ENCODE measurements at places on chromosomes 12 and 14.

- no peak for DNase-seq
Observed at GRCh38 chr12:94038605-94039004, 109.8 kb upstream of the PLXNC1 start.

- no peak for DNase-seq
Observed at GRCh38 chr14:69629225-69630127, 18.1 kb downstream of the SUSD6 start.

DNA sequence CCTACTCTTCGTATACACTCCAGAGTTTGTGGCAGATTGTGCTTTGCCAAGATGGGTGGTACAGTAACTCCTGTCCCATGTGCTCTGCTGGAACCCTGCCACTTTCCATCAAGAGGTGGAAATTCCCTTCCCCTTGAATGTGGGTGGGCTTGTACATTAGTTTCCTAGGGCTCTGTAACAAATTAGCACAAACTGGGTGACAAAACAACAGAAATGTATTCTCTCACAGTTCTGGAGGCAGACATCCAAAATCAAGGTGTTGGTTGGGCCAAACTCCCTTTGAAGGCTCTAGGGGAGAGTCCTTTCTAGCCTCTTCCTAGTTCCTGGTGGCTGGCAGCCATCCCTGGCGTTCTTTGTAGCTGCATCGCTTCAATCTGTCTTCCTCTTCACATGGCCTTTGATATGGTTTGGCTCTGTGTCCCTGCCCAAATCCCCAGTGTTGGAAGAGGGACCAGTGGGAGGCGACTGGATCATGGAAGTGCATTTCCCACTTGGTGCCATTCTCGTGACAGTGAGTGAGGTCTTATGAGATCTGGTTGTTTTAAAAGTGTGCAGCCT lies 117.5 kb downstream of the VRK1 start:
- no peak for DNase-seq

DNA sequence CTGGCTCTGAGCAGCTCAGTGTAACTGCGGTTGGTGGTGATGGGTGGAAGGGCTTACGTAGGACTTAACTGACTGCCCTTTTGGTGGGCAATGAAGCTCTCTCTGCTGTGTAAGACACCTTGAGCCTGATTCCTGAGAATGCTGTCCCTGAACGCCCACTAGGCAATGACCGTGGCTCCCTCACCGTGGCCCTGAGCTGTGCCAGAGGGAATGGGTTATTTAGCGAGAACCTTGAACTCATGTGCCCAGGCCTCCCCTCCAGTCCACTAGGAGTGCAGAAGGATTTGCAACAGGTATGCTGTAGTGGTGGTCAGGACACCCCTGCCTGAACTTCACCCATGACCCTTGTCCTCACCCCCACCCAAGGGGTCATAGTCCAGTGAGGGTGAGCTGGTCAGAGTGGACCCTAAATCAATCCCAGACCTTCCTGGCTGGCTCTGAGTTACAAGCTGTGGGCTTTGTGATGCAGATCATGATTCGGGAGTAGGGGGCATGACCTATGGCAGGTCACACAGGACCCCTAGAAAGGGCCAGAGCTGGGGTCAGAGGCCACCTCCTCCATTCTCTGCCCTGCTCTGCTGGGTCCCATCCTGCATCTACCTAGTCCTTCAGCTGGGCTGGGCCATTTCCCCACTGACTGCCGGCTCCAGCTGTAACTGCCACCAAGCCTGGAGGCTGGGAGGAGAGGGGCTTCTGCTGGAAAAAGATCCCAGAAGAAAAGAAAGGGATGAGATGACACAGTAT lies 14.5 kb upstream of the ANKRD33 start:
- no peak for DNase-seq

- no peak for DNase-seq
Observed at GRCh38 chr12:48812389-48812788, 5.9 kb upstream of the CACNB3 start.

- no peak for DNase-seq
Observed at GRCh38 chr14:79404874-79405511, 806.3 kb downstream of the DIO2 start.

DNA sequence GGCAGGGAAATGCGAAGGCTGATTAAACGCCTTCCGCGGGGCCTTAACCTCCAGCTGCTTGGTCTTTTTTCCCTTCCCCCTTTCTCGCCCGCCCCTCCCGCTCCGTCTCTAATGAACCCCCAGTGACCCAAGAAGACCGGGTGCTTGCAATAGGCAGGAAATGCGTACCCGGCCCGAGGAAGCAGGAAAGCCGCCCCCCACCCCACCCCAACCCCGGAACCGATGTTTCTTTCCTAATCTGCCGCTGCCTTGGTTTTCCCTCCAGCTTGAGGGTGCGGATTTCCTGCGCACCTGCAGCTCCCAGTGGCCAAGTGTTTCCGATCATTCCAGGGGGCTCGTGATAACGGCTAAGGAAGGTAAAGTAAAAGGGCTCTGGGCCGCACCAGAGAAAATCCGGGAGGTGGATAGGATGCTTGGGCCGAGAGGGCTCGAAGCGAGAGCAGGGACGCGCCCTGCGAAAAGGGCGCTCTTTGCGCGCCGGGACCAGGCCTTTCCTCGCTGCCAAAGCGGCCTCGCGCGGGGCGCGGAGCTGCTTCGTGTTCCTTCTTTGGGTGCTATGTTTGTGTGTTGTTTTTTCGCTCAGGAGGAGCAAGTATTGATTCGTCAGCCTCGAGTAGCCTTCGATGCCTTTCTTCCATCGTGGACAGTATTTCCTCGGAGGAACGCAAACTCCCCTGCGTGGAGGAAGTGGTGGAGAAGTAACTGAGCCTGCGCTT lies 983 bp downstream of the MYF6 start:
- DNase-seq, result peak; percentile 70

DNA sequence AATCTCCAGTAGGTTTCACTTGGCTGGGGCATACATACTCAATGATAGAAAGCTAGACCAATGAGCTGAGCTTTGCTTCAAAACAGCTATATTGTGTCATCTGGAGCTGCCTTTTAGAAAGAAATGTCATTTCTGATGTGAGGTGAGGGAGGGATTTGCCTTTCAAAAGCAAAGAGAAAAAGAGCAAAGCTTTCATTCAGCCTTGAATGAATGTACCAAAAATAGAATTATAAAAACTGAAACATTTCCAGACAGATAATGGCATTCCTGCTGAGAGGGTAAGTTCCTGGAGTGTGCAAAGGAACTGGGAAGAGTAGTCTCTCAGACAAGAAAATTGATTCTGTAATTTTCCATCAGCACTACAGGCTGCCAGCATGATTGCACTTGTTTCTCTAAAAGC lies 710.0 kb downstream of the LRFN5 start:
- DNase-seq, result no peak

- no peak for DNase-seq
Observed at GRCh38 chr12:10331642-10332239, 24.1 kb downstream of the KLRD1 start.

DNA sequence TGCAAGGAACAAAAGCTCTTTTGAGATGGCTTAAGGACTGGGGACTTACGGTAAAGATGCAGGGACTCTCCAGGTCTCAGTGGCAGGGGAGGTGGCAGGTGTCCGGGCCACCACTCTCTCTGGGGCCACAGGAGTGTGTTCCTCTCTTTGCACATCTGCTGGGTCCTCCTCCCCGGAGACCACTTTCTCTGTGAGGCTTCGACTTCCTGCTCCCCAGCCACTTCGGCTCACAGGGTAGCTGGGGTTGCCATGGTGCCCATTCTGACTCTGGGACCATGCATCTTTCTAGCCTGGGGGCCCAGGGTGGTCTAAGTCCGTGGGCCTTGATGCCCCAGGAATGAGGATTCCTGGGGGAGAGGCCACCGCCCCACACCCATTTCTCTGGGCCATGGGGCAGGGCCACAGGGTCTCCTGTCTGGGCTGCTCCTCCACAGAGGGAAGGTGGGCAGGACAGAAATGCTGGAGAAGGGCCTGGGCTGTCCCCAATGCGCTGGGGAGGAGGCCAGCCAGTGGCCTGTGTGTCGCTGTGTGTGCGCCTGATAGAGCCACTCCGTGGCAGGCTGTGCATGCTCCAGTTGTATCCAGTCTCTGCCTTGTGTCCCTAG lies 38.5 kb downstream of the CCDC92 start:
- DNase-seq, result no peak

GRCh38 chr12:112714166-112714710 lies 77.3 kb upstream of the RPH3A start:
- no peak for DNase-seq

DNA sequence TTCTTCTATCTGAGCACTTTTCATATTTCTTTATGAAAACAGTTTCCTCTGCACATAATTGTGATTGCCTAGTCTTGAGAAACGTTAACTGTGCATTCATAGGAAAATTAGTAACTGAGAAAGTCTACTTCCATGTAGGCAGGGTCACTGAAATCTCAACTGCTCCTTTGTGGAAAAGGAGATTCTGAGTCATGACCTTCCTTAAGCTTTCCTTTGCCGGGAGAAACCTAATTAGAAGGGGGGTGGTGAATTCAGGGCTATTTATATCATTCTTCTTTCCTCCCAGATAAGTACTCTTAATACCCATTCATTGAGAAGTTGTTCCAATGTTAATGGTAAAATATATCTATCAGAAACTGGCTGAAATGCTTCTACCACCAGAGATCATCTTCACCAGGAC lies 751.0 kb upstream of the TMEM132C start:
- DNase-seq, result no peak

- DNase-seq, result no peak
Observed at GRCh38 chr12:91400271-91400670, 217.7 kb upstream of the DCN start.

- DNase-seq, result no peak
Observed at GRCh38 chr12:39619316-39619659, 315 bp downstream of the ABCD2 start.

DNA sequence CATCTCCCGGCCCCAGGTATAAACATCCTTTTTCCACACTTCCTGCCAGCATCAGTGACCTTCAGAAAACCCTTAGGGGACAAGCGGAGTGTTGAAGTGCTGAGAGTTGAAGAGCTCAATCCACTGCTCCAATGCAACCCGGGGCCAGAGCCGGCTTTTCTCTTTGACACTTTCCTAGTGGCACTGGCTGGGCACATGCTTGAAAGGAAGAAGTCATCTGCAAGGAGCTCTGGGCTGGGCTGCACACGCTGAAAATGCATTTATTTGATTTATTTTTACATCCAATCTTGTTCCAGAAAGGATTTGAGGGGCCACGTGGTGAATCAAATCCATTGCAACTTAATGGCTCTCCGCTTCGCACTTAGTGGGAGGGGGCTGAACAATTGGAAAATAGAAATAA lies 229.0 kb upstream of the DIO3 start:
- DNase-seq, result no peak

GRCh38 chr12:67593041-67593440 lies 55.5 kb upstream of the DYRK2 start:
- no peak for DNase-seq

DNA sequence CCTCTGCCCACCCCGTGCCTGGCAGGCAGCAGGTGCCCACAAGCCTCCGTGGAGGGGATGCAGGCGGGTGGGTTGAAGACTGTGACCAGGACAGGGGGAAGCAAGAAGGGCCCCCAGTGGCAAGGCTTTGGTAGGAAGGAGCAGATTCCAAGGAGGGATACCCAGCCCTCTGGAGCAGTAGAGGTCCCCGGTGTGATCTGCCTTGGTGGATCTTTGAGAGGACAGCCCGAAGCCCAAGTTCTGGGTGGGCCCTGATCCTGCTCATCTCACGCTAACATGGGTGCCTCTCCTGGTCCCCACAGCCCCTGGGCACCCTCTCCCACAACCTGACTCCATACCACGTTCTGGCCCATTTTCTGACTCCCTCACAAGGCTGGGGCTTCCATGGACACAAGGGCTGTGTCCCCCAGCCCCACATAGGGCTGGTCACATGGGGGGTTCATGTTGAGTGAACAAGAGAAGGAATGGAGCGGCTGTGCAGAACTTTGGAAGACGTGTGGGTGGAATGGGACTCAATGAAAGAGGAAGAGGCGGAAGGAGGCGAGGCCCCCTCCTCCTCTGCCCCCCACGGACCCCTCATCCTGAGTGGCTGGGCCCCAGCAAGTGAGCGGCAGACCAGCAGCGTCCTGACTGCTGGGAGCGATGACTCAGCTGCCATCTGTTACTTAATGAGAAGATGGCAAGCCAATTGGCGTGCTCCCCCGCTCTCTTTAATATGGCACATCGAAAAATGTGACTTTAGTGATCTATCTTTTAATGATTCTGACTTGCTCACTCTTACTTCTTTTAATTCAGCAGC lies 77.0 kb upstream of the BCL11B start:
- no peak for DNase-seq

DNA sequence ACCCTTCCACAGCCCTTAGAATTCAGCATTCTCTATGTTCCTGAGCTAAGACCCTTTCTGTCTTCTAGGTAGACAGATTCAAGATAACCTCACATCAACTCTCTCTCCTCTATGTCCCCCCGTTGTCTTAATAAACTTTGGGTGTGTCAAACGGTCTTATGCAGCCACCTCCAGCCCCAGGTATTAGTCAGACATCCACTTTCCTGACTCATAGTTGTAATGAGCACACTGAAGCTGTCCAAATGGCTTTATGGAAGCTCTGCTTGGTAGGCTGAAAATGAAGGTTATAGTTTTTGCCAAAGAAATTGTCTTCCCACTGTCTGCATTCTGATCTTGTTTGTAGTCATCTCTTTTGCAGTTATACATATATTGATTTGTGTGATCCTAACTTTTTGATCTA lies 482.0 kb downstream of the RMST start:
- no peak for DNase-seq

DNA sequence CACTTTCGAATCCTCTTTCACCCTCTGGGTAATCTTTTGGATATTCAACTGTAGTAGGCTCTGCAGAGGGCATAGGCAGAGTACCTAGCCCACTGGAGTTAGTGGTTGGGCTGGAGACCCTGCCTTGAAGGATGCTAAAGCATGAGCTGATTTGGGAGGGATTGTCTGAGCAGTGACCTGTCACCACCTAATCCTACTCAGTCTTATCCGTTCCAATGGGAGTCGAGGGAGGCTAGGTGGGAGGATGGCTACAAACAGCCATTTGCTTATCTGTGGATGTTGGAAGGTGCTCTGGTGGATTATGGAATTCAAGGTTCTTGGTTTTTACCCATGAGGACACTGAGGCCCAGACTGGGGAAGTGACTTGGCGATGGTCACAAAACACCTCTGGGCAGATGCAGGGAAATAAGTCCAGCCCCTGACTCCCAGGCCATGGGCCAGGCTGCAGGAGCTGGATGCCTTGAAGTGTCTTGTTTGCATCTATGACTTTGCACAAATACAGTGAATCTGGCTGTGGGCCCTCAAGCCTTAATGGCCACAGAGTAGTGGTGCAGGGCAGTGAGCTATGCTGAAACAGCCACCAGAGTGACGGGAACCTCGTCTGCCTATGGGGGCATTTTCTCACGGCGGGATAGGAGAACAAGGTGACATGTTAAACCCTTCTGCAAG lies 3.7 kb downstream of the KMT5A start:
- DNase-seq, result no peak

- DNase-seq, result no peak
Observed at GRCh38 chr14:99287269-99287942, 15.4 kb upstream of the BCL11B start.

DNA sequence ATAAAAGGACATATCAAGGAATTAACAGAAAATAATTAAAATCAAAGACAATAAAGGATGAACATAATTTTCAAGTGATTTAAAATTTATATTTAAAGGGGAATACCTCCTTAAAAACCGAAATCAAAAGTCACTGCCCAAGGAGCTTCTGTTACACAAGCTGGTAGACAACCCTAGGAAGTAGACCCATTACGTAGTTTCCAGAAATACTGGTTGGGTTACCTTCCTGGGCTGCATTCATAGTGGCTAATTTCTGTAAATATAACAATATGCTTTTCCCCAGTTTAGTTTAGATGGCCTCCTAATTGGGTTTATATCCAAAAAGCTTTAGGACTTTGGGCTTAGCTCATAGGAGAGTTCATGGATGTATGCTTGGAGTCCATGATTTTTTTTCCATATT lies 2.1 kb upstream of the EDDM3A start:
- no peak for DNase-seq

Measured in posterior cingulate gyrus (tissue), 11 donors.